NCI-H1417 (cell line): ENCODE measurements at places on chromosomes 2 and 18.

- no peak for DNase-seq
Observed at GRCh38 chr2:219161097-219161496, 482 bp upstream of the NHEJ1 start.

- no peak for DNase-seq
Observed at GRCh38 chr2:114937366-114937930, 495.0 kb downstream of the DPP10 start.

GRCh38 chr2:152359573-152360363 is 24.8 kb downstream of the FMNL2 start:
- DNase-seq: no peak

- DNase-seq: no peak
Observed at GRCh38 chr2:9196637-9197036, 10.0 kb upstream of the ASAP2 start.

GRCh38 chr2:124580263-124580662 is 555.2 kb downstream of the CNTNAP5 start:
- no peak for DNase-seq

DNA sequence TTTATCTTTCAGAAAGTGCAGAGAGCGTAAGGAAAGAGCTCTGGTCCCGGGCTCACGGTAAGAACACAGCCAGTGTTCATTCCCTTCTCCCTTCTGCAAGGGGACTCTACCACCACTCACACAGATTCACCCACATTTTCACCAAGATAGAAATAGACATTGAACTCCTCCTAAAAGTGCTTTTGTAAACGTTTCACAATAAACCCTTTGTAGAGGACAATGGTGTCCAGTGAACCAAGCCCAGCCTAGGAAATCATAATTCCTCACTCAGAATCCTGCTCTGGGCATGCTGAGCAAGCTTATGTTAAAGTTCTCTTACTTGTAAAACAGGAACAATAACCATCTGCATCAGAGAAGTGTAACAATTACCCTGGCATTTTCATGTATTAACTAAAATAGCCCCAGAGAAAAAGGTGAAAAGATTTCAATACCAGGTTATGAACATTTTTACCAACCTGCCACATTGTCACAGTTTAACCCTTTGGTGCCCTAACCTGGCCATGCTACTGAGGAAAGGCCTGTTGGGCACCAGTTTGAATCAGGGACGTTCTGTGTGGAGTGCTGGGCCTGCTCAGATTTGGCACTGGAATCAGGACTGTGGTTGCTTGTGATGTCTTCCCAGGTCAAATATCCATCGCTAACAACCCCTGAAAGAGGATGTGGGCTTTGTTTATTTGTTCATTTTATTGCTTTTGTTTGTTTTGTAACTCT is 22.5 kb upstream of the NDUFV2 start:
- DNase-seq: no peak

GRCh38 chr2:104547221-104547620 is 306.7 kb upstream of the POU3F3 start:
- no peak for DNase-seq

GRCh38 chr2:23380562-23381065 is 4.4 kb upstream of the KLHL29 start:
- DNase-seq: no peak

DNA sequence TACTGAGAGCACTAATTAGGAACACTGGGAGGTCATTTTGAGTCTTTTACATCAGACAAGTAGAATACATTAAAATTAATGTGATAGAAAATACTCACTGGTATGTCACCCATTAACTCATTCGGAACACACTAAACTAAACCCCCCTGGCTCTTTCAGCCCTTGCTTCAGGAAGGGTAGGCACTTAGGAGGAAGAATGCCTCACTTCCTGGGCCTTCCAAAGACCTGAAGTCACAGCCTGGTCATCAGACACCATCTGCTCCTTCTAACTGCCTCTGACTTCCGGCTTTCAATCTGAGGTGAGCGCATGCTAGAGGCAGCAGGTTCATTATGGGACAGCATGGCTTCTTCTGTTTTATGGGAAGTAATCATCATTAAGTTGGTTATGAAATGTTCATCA is 451.4 kb downstream of the PID1 start:
- peak; percentile 10 for DNase-seq

- DNase-seq: no peak
Observed at GRCh38 chr2:159895258-159896065, 97.5 kb upstream of the CD302 start.

DNA sequence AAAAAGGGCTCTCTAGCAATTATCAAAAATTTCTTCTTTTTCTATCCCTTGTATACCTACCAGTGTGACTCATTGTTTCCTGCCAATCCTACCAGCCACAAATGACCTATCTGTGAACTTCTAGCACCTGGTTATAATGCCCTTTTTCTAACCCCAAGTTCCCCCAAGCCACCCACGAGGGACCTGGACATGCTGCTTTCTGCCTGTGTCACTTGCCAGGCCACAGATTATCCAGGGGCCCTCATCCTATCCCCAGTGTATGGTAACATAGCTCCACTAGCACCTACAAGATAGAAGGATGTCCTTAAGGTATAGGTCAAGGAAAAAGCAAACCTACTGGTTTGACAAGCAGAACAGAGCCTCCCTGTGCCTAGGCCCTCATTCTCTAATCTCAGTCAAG is 26.8 kb downstream of the AAK1 start:
- no peak for DNase-seq

- DNase-seq: no peak
Observed at GRCh38 chr2:212015588-212015987, 523.0 kb downstream of the ERBB4 start.

DNA sequence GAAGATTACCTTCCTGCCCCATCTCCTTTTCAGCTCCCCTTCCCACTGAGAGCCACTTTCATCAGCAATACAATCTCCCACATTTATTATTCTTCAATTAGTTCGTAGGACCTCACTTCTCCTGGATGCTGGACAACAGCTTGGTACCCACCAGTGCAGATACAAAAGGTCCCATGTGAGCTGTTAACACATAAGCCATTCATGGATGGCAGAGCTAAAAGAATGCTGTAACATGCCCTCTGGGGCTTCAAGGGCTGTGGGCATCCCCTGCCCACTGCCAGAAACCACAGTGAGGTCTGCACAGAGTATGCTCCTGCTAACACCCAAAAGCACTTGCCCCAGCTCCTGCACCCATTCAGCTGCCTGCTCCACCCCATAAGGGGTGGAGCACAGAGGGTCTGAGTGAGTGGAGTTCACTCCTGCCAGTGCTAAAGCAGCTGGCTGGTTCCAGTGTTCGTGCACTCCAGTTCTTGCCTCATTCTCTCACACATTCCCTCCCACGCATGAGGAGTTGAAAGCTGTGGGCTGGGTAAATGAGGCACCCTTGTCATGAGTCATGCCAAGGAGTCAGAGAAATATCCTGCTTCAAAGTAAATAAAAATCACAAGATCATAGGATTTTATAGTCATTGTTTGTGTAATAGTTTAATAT is 305.9 kb upstream of the TMEFF2 start:
- DNase-seq: no peak

- DNase-seq: no peak
Observed at GRCh38 chr18:44838971-44839666, 158.4 kb downstream of the SETBP1 start.

DNA sequence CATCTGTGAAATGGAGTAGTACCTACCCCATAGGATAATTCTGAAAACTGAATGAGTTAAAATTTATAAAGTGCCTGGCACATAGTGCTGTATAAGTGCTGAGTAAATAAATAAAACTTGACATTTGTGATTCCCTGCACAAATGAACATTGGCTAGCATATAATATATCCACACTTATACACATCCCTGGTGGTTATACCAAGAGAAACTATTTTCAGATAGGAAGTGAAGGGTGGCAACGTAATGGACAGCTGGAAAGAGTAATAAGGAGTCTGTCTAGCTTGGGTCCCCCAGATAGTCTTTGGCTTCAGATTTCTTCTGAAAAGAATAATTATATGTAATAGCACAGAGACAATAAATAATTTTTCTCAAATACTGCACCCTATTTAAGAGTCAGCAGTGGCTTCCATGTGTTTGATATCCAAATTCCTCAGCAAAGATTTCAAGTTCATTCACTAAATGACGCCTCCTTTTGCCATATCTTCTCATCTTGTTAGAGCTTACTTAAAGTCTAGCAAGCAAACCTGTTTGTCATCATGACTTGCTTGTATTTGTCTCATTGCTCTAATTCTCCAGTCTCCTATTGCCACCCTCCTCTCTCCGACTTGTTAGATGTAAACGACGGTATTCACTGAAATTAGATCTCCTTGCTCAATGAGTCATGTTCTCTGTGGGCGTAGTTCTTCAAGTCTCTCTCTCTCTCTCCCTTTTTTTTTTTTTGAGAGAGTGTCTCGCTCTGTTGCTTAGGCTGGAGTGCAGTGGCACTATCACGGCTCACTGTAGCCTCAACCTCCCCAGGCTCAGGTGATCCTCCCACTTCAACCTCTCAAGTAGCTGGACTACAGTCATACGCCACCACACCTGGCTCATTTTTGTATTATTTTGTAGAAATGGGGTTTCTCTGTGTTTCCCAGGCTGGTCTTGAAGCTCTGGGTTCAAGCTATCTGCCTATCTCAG is 8.7 kb upstream of the ADGRF3 start:
- peak; percentile 53 for DNase-seq

DNA sequence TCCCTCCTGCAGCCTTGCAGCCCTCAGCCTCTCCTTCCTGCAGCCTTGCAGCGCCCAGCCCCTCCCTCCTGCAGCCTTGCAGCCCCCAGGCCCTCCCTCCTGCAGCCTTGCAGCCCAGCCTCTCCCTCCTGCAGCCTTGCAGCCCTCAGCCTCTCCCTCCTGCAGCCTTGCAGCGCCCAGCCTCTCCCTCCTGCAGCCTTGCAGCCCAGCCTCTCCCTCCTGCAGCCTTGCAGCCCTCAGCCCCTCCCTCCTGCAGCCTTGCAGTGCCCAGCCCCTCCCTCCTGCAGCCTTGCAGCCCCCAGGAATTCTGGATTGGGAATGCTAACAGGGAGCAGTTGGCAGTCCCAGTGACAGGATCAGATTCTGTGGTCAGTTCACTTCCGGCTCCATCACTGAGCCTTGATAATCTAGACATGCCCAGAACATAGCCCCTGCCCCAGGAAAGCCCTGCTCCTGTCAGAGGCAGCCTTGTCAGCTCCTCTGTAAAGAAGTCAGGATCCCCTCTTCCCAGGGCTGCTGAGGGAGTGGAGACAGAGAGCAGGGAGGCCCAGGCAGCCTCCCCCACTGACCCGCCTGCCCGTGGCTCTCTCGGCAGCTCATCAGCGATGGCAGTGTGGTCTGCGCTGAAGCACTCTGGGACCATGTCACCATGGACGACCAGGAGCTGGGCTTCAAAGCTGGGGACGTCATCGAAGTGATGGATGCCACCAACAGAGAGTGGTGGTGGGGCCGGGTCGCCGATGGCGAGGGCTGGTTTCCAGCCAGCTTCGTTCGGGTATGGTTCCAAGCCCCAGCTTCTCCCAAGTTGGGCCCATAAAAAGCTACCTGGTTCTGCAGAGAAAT is 54.8 kb downstream of the FAM168B start:
- DNase-seq: no peak

- no peak for DNase-seq
Observed at GRCh38 chr2:98172951-98173350, 86.0 kb downstream of the VWA3B start.

GRCh38 chr18:3328532-3328931 is 66.6 kb downstream of the MYL12B start:
- DNase-seq: no peak

DNA sequence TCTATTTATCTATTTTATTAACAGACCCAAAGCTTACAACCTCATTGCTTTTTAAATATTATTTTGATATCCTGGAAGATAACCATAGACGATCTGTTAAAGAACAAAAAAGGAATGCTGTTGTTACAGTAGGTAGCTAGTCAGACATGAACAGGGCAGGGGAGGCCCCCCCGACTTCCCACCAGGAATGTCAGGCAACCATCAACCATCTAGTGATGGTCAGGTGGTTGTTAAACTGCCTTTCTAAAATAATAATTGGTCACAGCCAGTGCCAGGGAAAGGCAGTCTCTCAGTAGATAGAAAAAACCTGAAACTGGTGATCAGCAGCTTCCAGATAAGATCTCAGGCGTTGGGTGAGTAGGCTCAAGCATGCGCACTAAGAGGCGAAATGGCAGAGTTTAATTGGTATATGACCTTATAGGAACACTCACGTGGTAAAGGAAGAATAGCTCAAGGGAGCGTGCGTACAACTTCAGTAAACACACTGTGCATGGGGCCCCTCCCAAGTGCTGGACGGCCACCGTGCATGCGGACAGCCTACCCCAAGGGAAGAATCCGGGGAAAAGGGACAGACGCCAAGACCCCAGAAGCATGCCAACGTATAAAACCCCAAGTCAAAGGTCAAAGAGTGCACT is 32.5 kb upstream of the CCL20 start:
- DNase-seq: no peak

DNA sequence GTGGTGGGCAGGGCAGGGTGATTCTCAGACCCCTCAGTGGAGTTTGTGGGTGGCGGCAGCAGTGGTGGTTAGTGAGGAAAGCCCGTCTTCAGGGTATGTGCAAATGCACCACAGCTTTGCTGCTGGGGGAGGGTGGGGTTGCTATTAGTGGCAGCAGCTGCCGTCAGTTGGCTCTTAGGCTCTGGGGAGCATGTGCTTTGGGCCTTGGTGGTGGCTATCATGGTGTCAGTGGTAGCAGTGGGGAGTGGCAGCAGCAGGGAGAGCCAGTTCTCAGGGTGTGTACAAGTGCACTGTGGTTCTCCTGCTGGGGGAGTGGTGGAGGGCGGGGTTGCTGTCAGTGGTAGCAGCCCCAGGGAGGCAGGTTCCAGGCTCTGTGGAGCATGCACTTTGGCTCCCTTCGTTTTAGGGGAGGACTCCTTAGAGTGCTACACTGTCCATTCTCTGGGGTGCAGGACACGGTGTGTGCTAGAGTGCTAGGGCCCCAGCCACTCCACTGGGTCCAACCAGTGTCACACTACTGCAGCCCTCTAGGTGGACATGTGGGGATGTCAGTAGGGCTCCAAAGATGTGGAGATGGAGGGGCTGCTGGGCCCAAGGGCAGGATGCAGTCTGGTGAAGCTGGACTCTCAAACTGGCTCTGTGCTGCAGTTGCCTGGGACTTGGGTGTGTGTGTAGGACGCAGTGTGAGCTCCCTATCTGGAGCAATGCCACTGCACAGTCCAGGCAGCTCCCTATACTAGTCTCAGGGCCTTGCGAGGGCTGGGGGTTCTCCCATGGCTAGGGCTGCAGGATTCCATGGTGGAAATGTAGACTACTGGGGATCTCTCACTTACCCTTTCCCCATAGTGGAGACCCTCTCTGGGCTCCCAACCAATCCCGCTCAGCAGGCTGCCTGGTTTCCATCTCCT is 45.3 kb downstream of the ADCYAP1 start:
- no peak for DNase-seq

GRCh38 chr18:79373736-79374135 is 22.0 kb upstream of the NFATC1 start:
- DNase-seq: no peak

- DNase-seq: no peak
Observed at GRCh38 chr2:113316085-113316484, 37.4 kb upstream of the PAX8 start.

DNA sequence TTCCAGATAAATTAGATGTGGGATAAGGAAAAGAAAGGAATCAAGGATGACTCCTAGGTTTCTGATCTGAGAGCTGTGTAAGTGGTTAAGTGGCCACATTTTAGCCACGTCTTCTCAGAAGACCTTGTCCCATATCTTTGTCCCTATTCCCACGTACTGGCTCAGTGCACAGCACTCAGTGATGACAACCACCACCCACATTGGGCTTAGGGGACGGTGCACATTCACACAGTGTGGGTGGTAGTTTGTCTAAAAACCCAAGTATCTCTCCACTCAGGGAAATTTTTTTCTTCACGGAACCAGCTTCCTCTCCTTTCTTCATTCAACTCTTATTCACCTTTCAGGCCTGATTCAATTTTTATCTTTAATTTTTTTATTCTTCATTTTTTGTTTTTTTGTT is 30.6 kb upstream of the GCC2 start:
- DNase-seq: no peak
